ENCODE measurements at places on chromosomes 11 and 22.

GRCh38 chr11:74004759-74005615, 3.9 kb downstream of the UCP3 start:
- DNase-seq: no peak

DNA sequence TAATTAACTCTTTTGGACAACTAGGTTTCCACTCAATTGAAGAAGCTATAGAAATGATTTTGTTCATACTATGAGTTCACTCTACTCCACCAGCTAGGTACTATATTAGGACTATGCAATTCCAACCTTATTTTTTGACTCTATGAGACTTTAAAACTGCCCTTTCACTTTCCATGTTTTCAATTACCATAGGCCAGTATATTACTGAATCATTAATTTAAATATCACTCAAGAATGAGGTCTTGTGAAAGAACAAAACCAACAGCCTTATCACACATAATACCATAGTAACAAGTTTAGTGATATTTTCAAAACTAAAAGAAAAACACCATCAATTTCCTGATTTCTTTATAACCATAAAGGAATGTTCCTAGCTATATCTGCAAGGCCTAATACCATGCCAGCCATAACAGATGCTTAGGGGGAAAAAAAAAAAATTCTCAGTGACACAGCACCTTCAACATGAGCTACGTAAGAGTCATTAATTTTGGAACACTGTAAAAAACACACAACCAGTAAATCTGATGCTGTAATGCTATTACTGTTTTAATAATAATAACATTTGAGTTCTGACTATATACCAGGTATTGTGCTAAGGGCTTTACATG, 6.1 kb downstream of the DCUN1D5 start:
- no peak for DNase-seq

GRCh38 chr11:69463181-69463994, 18.1 kb upstream of the LINC01488 start:
- no peak for DNase-seq

GRCh38 chr11:133081730-133082452, 450.4 kb downstream of the OPCML start:
- no peak for DNase-seq

GRCh38 chr11:129189646-129190045, 2.5 kb downstream of the ARHGAP32 start:
- no peak for DNase-seq

GRCh38 chr22:22886546-22886945, 1.1 kb upstream of the IGLL5 start:
- DNase-seq: no peak

- DNase-seq: peak; percentile 24
These were observed 31.0 kb downstream of the TMPRSS5 start for GRCh38 chr11:113675003-113675561.

DNA sequence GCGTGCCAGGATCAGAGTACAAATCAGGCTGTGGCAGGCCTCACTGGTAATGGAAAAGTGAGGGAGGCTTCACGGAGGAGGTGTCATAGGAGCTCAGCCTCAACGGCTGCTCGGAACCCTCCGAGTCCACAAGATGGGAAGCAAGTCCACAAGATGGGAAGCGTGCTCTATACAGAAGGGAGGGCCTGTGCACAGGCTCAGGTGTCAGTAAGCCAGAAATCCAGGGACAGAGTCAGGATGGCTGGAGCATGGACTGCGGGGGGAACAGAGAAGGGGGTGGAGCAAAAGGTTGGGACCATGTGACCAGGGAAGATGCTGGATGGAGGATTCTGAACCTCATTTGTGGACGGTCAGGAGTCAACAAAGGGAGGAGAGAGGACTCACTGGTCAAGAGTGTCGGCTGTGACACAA, 3.4 kb upstream of the DPP3 start:
- DNase-seq: no peak

GRCh38 chr11:80798174-80798573, 1357.3 kb upstream of the TENM4 start:
- DNase-seq: no peak

- DNase-seq: no peak
These were observed 2.3 kb upstream of the C1QTNF6 start for GRCh38 chr22:37190262-37190780.

DNA sequence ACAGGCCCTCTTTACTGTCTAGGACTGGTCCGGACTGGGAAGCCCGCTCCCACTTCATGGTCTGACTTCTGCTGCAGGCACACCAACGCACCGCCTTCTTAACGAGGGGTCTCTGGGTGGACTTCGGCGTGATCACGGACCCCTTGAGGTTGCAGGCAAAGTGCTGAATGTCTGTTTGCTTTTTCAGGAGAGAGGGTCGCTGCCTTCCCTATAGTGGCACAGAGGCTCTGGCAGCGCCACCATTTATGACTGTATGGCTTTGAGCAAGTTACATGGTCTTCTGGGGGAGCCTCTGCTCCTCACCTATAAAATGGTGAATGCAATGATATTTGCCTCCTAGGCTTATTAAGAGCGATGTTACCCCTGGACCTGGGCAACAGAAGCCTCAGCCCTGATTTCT, 1.4 kb upstream of the SCN4B start:
- DNase-seq: no peak

GRCh38 chr11:2860636-2861035, 24.9 kb downstream of the CDKN1C start:
- DNase-seq: no peak

- DNase-seq: no peak
These were observed 34.4 kb upstream of the LRRC10B start for GRCh38 chr11:61474013-61474643.

DNA sequence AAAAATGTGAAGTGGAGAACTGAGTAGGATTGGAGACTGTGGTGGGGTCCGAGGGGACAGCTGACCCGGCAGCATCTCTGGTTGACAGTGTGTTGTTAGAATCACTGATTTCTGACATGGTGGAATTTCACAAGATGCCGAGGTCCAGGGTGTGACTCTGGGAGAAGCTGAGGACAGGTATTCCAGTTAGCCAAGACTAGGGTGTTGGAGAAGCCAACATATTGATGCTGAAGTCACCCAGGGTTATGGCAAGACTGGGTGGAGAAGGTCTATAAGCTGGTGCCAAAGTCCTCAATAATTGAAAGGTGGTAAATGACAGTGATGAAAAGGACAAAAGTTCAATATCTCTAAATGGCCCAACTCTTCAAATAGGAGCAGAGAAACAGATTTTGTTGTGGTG, 86.1 kb downstream of the ME3 start:
- no peak for DNase-seq

DNA sequence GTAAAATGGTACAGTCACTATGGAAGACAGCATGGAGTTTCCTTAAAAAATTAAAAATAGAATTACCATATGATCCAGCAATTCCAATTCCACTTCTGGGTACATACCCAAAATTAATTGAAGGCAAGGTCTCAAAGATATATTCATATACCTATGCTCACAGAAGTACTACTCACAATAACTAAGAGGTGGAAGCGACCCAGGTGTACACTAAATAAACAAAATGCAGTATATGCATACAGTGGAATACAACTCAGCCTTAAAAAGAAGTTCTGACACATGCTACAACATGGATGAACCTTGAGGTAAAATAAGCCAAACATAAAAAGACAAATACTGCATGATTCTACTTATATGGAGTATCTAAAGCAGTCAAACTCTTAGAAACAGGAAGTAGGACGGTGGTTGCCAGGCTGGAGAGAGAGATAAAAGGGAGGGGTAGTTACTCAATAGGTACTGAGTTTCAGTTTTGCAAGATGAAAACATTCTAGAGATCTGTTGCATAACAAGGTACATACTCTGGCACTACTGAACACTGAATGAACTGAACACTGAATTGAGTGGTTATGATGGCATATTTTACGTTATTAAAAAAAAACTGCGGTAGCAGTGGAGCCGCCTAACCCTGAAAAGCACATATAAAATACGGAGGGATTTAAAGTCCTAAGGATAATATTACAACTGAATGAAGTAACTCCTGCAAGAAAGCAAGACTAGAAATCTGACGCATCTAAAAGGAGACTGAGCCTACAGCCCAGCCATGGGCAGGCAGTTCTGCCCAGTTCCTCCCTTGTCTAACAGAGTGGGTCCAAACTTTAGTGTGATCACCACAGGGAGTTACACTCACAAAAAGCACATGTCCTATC, 12.8 kb downstream of the DGCR2 start:
- DNase-seq: no peak

DNA sequence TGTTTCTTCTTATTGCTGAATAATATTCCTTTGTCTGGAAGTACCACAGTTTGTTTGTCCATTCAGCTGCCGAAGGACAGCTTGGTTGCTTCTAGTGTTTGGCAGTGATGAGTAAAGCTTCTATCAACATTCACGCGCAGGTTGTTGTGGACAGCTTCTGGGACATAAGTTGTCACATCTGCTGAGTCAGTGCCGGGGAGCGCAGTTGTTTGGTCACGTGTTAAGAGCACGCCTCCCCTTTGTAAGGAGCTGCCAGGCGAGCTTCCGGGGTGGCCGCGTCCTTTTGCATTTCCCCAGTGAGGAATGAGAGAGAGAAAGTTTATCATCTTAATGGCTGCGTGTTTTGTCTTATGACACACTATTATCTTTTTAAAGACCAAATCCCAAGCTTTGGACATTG, 30.3 kb downstream of the SAMM50 start:
- no peak for DNase-seq

GRCh38 chr11:117876341-117877119, at the start of gene FXYD6:
FXYD6 (minus strand) TSS chr11:117876658; CDS start chr11:117842776, 33,882 bp downstream.
- DNase-seq: no peak

DNA sequence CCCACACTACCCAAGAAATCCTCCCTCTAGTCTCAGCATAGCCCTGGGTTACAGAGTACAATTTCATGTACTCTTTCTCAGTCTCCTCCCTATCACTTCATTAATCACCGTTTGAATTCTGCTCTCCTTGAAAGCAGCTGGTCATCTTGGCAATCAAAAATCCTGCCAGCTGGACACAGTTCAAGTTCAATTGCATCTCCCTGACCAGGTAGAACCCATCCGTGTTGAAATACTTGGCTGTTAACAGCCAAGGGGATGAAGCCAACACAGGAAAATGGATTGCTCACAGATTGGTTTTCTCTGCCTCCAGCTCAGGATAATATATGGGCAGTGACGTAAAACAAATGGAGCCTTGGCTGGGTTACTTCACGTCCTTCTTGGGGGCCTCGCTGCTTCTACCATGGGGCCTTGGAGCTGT, 55.1 kb upstream of the GRK3 start:
- no peak for DNase-seq

GRCh38 chr22:25080855-25081254, 118.8 kb upstream of the CRYBB3 start:
- DNase-seq: no peak

DNA sequence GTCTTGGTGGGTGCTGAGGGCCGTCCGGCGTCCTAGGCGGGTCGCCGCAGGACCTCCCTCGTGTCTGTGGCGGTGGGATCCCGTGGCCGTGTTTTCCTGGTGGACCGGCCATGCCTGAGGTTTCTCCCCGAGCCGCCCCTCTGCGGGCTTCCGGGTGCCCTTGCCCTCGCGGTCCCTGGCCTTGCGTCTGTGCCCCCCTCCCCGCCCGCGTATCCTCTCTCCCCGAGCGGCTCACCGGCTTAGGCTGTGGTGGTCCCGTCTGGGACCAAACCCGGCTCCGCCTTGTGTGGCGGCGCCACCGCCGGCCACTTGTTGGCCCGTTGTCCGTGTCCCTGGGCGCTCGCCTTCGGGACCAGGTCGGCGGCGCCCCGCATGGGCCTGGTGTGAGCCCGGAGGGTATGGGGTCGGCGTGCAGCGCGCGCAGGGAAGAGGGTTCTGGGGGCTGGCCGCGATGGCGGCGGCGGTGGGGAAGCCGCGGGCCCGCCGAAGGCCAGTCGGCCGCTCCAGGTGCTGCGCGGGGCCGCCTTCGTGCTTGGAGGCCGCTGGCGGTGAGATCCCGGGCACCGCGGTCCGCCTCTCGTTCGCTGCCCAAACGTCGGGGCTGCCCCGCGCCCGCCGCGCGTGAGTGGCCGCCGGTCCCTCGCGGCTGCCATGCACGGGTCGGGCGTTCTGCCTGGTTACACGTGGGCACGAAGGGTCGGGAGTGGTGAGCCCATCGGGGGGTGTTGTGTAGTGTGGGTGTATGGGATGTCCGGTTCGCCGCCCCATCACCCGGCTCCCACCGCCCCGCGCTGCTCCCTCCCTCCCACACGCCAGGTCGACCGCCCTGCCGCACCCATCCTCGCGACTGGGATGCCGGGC, 3899.1 kb upstream of the OR11H1 start:
- DNase-seq: no peak

DNA sequence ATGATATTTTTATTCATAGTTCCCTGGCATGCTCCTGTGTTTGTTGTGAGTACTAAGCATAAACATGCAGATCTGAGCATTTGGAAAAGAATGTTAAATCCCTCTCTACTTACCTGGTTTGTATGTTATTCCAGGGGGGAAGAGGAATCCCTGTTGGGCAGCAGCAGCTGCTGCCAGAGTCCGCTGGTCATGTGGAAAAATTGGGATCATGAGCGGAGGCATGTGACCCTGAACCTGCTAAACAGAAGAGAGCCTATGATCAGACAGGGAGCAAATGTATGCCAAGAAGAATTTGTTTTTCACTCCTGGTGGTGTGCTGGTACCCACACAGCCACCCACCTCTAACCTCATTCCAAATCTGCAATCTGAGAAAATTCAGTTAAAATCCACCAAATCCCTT, 244.7 kb downstream of the SOX6 start:
- no peak for DNase-seq

DNA sequence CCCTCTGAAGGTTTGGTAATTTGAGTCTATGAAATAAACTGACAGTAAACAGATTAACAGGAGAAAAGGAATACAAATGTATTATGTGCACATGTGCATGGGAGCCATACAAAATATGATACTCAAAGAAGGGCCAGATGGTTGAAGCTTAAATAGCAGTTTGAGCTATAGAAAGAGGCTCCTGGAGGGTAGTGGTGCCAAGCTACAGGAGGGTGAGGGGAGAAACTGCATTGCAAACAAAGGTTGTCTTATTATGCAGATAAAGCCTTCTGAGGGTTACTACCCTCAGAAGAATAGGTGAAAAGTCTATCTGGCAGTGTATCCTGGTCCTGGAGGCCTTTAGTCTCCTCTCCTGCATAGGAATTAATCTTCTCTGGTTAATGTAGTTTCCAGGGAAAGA, 267.3 kb upstream of the MPPED2 start:
- no peak for DNase-seq

- DNase-seq: no peak
These were observed 4.0 kb downstream of the SCYL1 start for GRCh38 chr11:65528819-65529350.

DNA sequence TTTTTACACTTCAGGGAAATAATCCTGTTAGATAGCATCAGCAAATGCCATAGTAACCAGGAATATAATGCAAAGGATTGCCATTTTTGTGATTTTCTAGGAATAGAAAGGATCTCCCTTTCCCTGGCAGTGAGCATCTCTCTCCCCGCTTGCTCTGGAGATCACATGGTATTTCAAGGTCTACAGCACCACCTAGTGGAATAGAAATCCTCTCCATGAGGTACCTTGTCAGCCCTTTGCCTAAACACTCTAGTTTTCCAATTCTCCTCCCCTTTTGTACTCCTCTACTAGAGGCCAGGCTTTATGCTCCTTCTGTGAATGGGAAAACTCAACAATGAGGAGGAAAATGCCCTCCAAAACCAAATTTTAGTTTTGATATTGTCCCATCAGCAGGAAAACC, 78.4 kb downstream of the XRRA1 start:
- DNase-seq: no peak

All from GM06990 (cell line).